ENCODE measurements at places on chromosomes 4 and X.
A peak's percentile ranks its signal among the peaks of the same experiment; 100 is the strongest.

DNA sequence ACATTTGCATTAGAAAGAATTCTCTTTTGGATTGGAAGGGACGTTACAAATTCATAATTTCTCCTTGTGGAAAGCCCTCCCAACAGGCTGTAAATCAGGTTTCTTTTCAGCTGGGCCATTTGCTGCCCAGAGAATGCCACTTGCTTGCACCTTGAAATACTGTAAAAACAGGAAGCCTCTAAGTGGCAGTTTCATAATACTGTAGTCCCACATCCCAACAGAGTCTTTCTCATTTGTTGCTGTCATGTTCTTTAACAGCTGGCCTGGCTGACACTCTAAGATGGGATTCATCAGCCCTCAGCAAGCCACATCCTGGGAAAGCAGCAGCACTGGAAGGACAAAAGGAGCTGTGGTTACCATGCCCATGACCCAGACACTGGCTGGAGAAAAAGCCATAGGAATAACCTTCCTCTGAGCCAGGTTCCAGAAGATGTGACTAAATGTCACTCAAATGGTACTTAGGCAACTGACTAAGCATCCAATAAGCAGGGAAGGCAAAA lies 221.9 kb upstream of the MBNL3 start:
- no peak for DNase-seq

DNA sequence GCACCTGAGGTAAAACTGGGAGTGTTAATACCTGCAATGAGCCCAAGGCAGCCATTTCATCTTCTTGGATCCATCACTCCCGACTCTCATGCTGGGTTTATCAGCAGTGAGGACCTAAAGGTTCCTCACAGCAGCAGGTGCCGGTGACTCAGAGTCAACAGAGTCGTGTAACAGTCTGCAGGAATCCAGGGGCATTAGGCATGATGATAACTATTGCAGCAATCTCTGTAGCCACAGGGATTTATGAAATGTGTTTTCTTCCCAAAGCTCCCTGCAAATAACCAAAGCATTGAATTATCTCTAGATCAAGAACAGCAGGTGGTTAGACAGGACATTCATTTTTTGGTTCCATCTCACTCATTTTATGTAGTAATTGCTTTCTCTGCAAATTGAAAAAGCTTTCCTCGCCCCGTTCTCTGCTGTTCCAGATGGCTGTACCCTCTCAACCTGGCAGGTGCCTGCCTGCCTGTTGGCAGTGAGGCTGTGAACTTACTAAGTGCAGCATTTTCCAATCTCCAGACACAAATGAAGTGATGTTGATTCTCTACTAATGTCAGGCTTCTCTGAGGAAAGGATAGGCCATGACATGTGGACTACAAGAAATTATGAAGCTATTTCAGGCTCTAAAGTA lies 48.1 kb upstream of the TSPAN7 start:
- DNase-seq: no peak

DNA sequence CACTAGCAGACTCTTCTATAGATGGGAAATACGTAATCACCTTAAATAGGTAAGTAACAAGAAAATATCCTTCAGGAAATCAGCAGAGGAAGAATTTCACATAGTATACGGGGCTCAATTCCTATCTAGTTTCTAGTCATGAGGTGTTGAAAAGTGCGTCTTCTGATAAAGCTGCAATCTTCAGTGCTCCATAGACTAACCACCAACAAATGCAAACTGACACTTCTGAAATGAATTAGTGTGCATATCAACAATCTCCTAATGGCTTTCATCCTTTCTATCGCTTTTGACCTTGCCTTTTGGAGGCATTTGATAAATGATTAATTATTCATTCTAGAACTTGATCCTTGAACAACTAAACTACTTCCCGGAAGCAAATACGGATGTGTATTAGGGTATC lies 2306.6 kb upstream of the AGA start:
- no peak for DNase-seq

GRCh38 chr4:14916554-14917297 lies 85.6 kb upstream of the CPEB2 start:
- peak; percentile 53 for DNase-seq

DNA sequence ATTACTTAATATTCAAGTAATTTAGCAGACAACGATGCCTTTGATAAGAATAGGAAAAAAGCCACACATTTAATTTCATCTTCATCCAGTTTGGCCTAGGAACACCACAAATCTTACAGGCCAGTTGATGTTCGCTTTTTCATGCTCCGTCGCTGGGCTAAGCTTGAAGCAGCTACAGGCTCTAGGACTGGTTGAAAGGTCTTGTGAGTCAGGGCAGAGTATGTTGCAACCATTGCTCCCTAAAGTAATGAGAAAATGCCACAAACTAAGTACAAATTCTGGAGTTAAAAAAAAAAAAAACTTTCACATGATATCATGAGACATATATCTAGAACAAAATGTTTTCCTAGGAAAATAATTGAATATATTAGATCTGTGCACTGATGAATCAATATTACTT lies 123.8 kb downstream of the RPS6KA6 start:
- no peak for DNase-seq

- DNase-seq: no peak
Measured at GRCh38 chrX:39848243-39848642, 249.5 kb downstream of the BCOR start.

- no peak for DNase-seq
Measured at GRCh38 chr4:30600246-30601017, 119.7 kb upstream of the PCDH7 start.

DNA sequence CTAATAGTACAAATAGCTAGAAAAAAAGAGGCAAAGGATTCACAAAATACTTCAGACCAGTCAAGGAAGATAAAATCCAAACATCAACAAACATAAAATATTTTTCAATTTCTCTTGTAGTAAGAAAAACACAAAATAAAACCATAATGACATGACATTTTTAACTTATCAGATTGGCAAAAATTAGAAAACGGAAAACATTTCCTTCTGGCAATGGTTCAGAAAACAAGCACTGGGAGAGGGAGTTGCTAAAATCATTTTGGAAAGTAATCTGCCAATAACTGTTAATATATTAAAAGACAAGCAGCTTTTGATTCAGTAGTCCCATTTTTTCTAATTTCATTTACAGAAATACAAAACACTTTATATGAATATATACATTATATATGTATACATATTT lies 26.1 kb downstream of the TKTL2 start:
- DNase-seq: no peak

- peak; percentile 26 for DNase-seq
Measured at GRCh38 chrX:56729152-56729850, at the start of gene NBDY. Gene NBDY (plus strand): TSS chrX:56729243. CDS start chrX:56729354, 111 bp downstream.

DNA sequence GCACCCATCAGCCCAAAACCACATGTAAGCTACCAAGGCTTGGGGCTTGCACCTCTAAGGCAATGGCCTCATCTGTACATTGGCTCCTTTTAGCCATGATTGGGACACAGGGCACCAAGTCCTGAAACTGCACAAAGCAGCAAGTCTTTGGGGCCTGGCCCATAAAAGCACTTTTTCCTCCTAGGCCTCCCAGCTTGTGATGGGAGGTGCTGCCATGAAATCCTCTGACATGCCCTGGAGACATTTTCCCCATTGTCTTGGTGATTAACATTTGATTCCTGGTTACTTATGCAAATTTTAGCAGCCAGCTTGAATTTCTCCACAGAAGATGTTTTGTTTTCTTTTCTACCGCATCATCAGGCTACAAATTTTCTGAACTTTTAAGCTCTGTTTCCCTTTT lies 58.5 kb upstream of the PABPC4L start:
- no peak for DNase-seq

DNA sequence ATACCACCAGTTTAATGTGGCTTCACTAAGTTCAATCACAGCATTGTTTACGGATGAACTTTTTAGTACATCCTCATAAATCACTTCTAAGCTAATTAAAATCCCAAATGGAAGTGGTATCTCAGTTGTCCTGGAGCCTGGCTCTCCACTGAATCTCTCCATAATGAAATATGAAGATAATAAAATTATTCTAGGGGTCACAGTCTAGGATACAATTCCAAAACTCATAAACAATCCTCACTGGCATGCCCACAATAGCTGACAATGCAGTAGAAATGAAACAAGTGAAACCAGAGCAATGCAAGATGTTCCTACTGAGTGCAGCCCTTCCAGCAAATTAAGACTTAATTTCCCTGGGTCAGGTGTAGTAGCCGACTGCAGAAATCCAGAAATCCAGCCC lies 47.3 kb upstream of the FAM9B start:
- DNase-seq: no peak

DNA sequence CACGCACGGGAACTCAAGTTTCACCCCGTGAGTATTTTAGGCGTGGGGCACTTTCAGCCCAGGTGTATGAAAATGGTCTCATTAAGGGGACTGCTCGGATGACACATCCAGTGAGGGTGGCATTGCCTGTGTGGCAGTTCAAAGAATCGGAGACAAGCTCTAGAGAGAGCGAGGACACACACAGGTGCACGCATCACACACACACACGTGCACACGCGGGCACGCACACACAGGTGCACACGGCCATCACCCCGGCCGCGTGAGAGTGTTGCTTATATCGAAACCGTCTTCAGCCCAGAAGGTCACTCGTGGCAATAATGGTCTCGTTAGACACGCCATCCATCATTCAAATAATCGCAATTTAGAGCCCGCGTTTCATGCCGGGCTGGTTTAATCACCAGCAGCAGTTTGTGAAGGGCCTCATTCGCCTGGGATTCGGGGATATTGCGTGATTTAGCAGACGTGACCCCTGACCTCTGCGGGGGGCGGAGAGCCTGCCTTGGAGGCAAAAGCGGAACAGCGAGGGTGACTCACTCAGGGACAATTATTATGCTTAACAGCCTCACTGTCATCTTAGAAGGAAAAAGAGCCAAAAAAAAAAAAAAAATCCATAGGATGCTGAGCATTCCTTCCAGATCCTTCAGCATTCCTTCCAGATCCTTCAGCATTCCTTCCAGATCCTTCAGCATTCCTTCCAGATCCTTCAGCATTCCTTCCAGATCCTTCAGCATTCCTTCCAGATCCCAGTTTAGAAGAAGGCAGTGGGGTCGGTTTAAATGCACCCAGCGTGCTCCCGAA lies 89.4 kb upstream of the PPP2R3B start:
- no peak for DNase-seq

DNA sequence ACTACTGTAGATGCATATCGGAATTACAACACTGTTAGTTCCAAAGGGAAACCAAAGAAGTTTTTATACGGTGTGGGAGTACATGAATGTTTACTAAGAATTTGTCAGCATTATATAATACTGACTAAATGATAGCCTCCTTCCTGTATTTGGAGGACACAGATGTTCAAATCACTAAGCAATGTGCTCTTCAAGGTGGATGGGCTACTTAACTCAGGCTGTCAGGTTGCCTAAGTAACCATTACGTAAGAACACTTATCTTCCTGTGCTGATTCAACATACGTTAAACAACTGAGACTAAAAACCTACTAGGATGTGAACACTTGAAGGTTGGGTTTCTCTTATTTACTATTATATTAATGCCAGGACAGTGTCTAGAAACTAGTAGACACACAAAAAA lies 81.9 kb upstream of the HPGD start:
- DNase-seq: no peak

DNA sequence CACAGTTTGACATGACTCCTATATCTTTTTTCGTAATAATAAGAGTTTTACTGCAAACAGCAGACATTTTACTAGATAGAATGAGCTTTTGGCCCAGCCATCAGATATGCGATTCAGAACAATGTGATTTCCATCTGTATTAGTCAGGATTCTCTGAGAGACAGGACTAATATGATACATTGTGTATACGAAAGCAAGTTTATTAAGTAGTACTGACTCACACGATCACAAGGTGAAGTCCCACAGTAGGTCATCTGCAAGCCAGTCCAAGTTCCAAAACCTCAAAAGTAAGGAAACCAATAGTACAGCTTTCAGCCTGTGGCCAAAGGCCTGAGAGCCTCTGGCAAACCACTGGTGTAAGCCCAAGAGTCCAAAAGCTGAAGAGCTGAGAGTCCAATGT lies 24.1 kb downstream of the CXCL8 start:
- DNase-seq: no peak

DNA sequence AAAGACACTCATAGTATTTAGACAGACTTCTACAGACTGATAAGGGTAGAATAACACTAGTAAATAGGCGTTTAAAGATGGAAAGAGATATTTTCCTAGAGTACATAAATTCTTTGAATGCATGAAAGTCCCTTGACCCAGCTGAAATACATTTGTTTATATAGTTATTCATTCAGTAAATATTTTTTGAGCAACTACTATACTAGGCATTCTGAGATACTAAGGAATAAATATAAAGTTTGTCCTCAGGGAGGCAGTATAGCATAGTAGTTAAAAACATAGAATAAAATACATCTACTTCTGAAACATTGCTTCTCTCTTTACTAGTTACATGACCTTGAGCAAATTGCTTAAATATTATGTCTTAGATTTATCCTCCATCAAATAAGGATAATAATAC lies 27.4 kb downstream of the HMGN5 start:
- peak; percentile 5 for DNase-seq

DNA sequence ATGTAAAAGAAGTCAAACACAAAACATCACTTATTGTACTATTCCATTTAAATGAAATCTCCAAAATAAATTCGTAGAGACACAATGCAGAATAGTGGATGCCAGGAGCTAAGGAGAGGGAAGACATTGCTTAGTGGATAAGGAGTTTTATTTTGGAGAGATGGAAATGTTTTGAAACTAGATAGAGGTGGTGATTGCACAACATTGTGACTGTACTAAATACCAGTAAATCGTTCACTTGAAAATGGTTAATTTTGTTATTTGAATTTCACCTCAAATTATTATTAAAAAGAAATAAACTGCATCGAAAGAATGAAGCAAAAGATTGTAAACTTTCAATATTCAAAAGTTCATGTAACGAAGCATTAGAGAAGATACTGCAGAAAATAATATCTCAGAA lies 9.7 kb upstream of the ACSL4 start:
- no peak for DNase-seq

DNA sequence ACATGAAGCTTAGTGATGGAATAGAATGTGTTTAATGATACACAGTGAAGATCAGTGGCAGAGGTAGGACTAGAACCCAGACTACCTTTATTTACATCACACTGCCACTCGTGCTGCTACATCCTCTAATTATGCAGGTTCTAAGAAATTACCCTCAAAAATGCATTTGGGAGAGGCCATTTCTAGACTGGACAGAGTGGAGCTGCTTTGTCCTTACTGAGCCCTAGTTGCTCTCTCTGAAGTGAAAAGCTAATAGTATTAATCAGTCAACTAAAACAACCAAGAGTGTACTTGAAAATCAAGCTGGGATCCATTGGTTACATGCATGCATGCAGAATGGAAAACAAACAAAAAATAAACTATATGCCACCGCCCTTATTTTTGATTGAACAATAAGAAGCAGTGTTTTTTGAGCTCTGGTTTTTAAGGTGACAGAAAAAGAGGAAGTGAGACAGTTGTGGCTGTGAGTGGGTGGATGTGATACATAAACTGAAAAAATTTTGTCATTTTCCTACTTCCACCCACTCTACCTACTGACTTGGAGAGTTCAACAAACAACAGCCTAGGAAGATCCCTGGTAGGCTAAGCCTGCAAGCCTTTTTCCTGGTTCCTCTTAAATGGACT lies 6.8 kb upstream of the VSIG4 start:
- no peak for DNase-seq

DNA sequence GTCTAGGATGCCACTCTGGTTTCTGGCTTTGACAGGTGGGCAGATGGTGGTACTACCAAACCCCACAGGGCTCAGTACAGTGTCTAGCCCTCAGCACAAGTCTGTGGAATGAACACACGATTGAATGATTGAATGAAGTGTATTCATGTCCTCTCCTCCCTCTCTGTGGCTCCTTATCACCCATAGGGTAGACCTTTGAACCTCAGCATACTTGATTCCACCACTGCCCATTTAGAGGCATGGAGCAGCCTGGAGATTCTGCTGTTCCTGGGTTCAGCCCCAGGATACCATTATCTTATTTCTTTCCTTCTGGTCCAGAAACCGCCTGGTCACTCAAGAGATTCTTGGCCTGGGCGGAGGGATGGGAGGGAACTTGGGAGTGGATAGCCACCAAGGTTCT lies 53.9 kb downstream of the PRPS1 start:
- DNase-seq: no peak

All from amniotic stem cell (primary cell).